ENCODE measurements at places on chromosomes 2 and 18.

DNA sequence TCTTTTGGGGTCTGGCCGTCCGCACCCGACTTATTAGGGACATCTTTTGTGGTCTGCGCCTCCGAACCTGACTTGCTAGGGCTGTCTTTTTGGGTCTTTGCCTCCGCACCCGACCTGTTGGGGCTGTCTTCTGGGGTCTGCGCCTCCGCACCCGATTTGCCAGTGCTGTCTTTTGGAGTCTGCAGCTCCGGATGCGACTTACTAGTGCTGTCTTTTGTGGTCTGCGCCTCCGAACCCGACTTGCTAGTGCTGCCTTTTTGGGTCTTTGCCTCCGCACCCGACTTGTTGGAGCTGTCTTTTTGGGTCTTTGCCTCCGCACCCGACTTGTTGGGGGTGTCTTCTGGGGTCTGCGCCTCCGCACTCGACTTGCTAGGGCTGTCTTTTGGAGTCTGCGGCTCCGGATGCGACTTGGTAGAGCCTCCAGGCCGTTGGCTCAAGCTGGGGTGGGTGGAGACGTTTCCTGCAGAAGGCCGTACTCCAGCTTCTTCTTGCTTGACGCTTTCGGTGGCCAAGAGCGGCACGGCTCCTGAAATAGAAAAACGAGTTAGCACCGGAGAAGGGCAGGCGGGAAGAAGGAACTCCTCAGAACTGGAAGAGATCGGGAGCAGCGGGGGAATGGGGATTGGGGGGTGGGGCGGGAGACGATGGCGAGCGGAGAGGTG, 498 bp downstream of the TGOLN2 start:
- DNase-seq = no peak

DNA sequence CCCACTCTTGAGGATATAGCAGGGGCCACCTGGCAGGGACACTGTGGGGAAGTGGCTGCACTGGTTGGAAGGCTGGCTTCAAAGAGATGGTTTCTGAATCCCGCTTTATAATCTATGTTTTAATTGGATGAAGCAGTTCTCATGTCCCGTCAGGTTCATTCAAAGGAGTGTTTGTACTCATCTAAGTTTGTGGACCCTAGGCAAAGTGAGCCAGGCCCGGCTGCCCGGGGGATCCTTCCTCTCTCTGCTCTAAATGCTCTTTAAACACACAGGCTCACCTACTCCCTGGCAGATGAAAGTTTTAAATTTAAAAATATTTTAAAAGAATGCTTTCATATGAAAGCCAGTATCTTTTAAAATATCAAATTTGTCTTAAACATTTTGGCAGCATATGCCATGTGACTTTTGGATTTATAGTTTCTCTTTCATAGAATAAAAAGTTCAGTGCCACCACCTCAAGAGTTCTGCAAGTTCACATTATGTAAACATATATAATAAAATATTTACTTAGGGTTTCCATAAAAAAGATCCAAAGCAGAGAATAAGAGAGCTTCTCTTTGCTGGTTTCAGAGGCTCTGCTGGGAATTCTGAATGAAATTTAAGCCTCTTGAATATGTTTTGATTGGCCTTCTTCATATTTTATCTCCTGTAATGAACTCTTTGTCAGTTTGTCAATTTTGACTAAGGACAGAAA, 143.5 kb upstream of the ALPP start:
- no peak for DNase-seq

DNA sequence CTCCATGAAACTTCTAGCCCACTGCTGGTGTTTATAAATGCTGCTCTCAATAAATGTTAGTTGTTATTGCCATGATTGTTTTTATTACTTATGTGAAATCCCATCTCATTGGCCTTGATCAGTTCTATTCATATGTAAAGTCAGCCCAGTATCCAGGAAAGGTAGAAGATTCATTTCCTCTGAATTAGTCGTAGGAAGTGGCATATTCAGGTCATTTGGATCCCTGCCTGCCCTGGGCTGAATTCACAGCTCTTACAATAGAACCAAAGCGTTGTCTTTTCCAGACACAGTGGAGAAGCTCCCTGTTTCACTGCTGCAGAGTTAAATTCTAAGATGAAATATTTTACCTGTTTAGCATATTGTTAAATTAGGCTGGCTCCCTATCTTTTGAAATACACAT, 70.3 kb downstream of the MAIP1 start:
- DNase-seq = no peak

GRCh38 chr2:81853341-81853740, 1548.8 kb upstream of the LRRTM1 start:
- no peak for DNase-seq

DNA sequence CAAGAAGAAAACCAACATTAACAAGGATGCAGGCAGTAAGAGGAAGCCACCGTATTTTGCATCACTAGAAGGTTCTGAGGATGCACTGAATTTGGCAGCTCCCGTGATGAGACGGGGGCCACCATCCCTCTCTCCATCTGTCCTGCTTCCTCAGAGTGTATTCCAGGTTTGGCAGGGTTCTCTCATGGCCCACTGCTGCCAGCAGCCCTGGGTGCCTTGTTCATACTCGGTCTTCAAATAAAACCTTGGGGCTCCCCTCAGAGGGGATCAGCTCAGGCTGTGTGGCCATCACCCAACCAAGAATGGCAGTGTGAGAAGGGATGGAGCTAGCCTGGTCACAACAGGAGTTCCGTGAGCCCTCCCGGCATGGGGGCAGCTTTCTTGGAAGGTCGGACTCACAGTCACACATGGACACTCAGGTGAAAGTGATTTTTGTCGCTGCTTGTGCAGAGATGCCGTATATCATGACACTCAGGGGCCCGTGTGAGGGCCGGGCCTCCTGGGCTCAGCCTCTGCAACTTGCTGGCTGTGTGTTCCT, 12.8 kb upstream of the MBP start:
- DNase-seq = no peak

DNA sequence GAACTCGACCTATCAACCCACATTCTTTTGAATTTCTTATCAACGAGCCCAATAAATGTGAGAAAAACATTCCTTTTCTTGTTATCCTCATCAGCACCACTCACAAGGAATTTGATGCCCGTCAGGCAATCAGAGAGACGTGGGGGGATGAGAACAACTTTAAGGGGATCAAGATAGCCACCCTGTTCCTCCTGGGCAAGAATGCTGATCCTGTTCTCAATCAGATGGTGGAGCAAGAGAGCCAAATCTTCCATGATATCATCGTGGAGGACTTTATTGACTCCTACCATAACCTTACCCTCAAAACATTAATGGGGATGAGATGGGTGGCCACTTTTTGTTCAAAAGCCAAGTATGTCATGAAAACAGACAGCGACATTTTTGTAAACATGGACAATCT, 378.2 kb downstream of the STK39 start:
- DNase-seq = no peak

- DNase-seq = no peak
These were observed 201.6 kb upstream of the SALL3 start for GRCh38 chr18:78777992-78778391.

- no peak for DNase-seq
These were observed 201.0 kb downstream of the SMAD7 start for GRCh38 chr18:48749768-48750167.

DNA sequence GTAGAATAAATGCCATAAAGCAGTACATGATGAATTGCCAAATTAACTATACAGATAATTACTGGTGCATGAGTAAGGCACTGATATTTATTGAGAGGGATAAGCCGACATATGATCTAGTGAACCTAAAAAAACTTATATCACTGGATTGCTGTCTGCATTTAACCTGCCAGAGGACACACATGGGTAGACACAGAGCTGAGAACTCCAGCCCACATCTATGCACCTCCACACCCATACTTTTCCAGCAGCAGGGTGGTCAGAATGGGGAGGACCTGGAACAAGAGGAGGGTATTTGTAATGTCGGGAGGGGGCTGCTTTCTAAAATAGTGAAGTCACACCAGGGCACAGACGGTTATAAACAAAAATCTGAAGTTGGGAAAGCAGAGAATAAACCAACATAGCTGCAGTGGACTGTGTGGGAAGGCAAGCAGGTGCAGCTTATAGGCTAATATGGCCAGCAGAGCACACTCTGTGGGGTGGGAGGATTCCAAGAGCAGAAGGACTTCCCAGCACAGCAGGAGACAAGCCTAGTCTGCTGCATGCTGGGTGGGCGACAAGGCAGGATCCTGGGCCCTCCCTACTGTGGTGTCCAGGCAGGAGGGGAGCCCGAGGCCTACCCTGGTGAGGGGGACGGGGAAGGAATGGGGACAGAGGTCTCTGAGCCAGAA, 17.2 kb downstream of the ST3GAL5 start:
- DNase-seq = no peak

DNA sequence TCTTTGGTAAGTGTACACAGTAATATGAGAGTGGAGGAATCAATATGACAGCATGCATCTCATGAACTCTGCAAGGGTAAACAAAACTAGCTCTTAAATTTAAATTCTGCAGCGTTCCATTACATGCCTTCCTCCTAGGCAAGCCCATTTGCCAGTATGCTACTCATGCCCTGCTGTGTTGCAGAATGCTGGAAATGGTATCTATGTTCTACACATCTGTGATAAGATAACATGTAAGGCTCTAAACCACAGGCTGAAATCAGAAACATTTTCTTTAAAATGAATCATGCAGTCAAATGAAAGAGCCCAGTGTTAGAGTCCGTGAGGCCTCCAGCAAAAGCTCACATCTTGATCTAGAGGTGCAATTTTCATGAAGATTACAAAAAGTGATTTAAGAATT, 112.8 kb upstream of the FN1 start:
- DNase-seq = no peak

DNA sequence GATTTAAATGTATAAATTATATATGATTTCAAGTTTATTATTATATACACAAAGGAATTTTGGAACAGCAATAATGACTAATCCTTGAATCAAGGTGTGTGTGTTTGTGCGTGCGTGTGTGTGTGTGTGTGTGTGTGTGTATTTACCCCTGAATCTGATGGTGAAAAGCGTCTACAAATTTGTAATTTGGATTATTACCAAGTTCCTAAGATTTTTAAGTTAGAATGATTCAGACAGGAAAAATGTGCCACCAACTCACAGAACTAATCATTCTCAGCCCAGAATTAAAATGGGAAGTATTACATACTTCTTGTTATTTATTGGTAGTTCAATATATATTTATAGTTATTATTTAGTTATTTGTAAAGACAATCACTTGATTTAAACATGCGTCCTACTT, 12.3 kb downstream of the CALCRL start:
- DNase-seq = no peak

DNA sequence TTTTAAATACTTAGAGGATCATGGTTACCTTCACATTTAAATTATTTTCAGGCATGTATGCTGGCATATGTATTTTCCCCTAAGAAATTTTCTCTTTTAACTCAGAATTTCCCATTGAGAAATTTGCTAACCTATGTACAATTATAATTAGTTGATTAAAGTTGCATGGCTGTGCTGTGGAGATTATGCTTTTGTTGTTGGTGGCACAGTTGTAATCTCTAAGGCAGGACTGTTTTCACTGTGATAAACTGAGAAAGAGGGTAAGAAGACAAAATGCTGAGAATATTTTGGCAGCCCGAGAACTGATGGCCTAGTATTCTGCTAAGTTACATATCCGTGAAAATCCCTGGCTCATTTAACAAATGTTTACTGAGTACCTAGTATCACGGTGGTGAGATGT, 1.4 kb downstream of the VRK2 start:
- DNase-seq = no peak

- DNase-seq = no peak
These were observed 61.7 kb downstream of the PRKCE start for GRCh38 chr2:45713136-45713535.

DNA sequence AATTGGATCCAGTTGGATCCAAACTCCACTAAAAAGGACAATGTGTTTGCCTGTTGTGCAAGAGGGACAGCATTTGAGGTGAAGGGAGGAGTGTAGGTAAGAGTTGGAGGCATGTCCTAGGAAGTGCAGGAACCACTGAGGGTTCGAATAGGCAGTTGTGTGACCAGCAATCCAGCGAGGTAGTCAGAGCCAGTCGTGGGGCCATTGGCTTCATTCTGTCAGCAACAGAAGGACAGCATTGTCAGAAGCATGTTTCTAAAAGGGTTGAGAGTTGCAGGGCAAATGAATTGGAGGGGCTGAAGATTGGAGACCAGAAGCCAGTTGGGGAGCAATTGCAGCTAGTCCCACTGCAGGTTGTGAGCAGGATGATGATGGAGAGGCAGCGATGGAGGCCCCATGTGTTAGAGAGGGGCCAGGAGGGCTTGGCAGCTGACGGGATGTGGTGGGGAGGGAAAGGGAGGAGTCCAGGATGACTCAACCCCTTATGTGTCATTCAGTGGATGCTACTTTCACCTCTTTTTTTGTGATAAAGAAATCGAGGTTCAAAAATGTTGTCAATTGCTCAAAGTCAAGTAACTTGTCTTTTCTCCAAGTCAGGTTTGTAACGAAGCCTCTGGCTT, 96.7 kb upstream of the SIX3 start:
- no peak for DNase-seq

- DNase-seq = no peak
These were observed 254.7 kb upstream of the THUMPD2 start for GRCh38 chr2:40033781-40034180.

GRCh38 chr18:24319757-24320156, 77.9 kb downstream of the OSBPL1A start:
- DNase-seq = no peak

GRCh38 chr2:218421027-218421426, 2.1 kb downstream of the VIL1 start:
- DNase-seq = no peak

DNA sequence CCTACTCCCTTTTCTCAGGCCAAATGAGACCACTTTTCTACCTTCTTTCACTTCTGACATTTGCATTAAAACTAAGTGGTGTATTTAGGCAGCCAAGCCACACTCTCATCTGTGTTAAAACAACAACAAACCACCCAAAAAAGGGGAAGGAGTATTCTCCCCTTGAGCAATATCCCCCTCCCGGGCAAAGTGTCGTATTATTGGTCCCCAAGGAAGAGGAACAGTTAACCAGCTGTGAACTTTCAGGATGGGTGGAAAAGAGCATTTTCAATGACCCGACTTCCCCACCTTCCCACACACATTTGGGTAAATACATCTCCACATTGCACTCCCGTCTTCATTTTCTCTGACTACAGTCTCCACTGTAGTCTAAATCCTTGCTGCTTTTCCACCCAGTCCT, 44.3 kb downstream of the FEZ2 start:
- no peak for DNase-seq

DNA sequence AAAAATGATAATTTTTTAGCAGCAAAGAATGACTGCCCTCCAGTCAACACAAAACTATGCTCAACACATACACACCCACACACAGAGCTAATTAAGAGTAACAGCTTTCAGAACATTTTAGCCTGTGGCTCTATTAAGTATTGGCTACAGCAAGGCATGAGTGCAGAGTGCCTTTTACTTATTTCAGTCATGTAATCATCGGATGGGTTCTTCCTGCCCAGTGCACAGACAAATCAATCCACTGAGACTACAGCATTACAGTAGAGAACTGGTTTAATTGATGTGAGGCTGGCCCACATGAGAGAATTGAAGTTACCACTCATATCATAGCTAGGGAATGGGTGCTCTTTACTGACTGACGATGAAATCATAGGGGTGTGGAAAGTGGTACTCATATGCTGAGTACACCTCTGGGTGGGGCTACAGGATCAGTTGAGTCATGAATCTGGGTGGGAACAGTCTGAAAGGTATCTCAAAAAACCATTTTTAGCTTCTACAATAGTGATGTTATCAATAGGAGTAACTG, 241.0 kb downstream of the FSIP2 start:
- no peak for DNase-seq

GRCh38 chr2:237125967-237126366, 40.3 kb downstream of the COPS8 start:
- DNase-seq = no peak

GRCh38 chr2:215914777-215915165, 98.6 kb downstream of the MREG start:
- DNase-seq = no peak

Data from NCI-H1092 treated with DMSO at 0.1 percent for 48 hours (cell line).